Stimulated activated CD4-positive, alpha-beta T cell treated with anti-CD3 and anti-CD28 coated beads, Interleukin-1b, Interleukin-23, amount 100 ng/mL, for 24 hours (primary cell): ENCODE measurements at places on chromosomes 4 and X.

- no peak for DNase-seq
Measured at GRCh38 chr4:163590103-163590502, 95.6 kb downstream of the TMA16 start.

DNA sequence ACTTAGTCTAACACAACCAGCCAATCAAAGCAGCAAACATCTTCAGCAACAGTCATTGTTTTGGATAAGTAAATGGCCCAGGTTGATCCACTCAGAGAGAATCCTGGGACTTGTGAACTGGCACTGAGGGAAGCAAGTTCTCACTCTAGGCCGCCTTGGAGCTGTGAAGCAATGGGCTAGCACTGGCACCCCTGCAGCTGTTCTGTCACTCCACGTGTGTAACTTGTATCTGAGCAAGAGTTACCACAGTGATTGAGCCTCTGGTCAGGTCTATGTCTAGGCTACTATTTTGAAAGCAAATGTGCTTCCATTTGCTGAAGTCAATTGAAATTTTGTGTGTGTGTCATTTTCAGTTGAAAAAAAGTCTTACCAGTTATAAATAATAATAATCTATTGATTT is 57.2 kb upstream of the HS3ST1 start:
- DNase-seq, result no peak

GRCh38 chrX:20060961-20061748 is 55.6 kb downstream of the MAP7D2 start:
- DNase-seq, result no peak

- DNase-seq, result no peak
Measured at GRCh38 chr4:94926936-94927335, 169.2 kb downstream of the BMPR1B start.

DNA sequence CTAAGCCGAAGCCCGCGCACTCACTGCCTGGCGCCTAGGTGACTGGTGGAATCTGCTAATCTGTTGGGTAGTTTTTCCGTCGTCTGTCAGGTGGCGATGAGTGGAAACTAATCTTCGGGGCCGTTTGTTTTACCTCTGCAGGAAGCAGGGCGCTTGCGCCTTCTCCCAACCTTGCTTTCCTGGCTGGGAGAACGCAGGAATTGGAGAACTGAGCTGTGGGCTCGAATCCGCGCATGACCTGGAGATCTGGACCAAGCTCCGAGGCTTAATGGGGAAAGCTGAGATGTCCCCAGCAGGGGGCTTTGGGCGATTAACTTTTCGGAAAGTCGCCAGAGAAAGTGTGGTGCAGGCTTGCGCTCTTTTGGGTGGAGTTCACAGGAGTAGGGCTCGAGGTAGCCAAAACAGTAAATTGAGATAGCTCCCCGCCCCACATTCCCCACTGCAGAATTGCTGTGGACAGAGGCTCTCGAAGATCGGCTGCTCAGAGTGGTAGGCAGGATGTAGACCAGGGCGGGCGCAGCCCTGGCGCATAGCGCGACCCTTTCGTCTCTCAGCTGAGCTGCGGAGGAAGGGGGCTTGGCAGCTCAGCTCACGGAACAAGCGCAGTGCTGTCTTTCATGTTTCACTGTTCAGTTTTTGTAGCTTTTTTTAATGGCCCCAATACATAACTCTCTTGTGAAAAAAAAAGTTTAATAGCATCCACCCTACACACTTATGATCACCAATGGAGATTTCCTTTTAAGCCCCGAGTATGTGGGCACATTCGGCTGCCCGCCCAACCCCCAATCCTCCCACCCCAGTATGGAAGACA is 2.7 kb upstream of the FGF5 start:
- DNase-seq, result no peak

DNA sequence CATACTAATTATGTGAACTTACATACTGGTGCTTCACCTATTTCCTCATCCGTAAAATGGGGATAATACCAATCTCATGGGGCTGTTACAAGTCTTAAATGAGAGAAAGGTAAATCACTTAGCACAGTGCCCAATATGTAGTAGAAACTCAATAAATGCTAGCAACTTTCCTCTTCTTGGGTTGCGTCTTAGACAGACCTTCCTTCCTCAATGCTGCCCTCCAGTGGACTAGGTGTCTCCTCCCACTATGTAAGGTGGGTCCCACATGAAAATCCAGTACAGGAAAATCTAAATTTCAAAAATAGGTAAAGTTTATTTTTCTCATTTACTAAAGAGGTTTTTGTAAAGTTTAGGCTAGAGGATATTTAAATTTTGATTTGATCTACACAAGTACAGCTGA is 20.6 kb downstream of the ZDHHC9 start:
- DNase-seq, result peak; percentile 17

DNA sequence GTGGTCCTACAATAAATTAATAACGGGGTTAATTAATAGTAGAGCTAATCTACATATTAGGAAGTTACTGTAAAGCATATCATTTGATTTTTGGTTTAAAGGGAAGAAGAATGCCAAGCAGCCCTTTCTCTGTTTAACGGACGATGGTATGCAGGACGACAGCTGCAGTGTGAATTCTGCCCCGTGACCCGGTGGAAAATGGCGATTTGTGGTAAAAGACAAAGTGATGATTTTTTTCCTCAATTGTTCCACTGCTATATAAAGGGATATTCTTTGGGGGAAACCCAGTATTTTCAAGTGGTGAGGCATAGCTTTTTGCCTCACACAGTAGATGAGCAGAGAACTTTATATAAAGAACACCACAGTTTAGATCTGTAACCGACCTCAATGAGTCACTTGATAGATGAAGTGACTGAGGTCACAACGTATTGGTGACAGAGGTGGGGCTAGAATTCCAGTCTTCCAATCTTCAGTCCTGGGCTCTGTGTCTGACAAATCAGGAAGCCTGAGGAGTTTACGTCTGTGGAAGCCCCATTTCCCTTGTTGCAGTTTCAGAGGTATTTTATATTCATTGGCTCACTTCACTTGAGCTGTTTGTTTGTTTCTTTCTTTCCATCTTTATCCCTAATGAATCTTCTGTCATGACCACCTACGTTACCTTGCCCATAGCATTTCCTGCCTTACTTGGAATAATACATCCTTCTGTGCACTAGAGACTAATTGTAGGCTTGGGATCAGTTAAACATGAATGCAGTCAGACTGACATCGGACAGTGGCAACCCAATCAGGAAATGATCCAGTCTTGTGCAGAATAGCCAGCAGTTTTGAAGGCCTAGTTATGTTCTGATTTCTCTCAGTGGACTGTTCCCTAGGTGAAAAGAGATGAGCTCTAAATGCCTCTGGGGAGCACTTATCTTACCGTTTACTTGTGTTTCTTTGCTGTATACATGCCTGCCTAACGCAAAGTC is 30.1 kb downstream of the ZRSR2 start:
- DNase-seq, result no peak

GRCh38 chr4:147785129-147785528 is 53.2 kb downstream of the ARHGAP10 start:
- no peak for DNase-seq

- no peak for DNase-seq
Measured at GRCh38 chr4:82754513-82755165, 44.0 kb downstream of the SCD5 start.

GRCh38 chr4:144699565-144699964 is 53.6 kb downstream of the HHIP start:
- DNase-seq, result no peak

- DNase-seq, result no peak
Measured at GRCh38 chr4:124191329-124191728, 521.2 kb downstream of the ANKRD50 start.

- DNase-seq, result no peak
Measured at GRCh38 chr4:74400395-74400794, 35.5 kb downstream of the EREG start.

DNA sequence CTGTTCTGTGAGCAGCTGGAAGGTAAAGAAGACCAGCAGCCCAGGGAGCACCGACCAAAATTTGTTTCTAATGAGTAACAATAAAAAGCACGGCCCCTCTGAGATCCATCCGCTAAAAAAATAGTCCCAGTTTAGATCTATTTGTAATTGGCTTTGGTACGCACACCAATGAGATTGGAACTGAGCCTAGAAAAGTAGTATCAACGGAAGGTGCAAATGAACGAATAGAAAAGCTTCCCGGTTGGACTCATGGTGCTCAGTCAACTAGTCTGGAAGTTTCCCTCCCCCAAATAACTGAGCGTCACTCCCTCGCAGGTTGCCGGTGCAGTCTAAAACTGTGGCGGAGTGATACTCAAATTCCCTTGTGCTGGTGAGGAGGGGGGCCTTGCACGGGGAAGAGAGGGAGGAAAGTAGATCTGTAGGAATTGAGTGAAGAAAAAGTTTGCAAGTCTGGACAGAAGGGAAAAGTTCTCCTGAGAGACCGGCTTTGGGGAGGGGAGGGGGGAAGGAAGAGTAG is at the start of gene COL4A5:
COL4A5 (plus strand) TSS at position 413 of the 517 bp plus-strand sequence. CDS start 288 bp downstream, outside the sequence.
- no peak for DNase-seq

DNA sequence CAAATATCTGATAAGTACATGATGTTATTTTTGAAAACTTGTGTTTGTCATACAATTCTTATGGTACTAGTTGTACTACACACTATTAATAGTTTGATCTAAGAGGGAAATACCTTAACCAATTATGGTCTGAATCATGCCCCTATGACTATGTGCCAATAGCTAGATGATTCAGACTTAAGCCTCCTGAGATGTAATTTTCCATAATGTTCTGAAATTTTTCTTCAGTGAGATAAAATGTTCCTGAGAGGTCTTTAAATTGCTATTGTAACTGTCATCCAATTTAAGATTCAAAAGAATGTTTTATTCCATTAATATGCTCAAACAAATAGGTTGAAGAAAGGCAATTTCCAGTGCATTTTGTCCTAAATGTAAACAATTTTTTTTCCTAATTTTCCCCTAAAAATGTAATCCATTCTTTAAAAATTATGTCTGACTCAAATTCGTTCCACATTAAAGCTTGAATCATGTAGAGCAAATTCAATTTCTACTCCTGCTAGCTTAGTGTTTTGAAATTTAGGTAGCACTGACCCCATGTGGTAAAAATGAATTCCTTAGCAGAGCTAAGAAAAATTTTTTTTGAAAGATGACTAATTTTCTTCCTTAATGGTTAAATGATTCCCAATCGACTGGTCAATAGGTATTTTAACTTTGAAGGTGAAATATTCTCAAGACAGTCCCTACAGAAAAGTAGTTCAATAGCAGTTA is 49.1 kb downstream of the APOOL start:
- no peak for DNase-seq

DNA sequence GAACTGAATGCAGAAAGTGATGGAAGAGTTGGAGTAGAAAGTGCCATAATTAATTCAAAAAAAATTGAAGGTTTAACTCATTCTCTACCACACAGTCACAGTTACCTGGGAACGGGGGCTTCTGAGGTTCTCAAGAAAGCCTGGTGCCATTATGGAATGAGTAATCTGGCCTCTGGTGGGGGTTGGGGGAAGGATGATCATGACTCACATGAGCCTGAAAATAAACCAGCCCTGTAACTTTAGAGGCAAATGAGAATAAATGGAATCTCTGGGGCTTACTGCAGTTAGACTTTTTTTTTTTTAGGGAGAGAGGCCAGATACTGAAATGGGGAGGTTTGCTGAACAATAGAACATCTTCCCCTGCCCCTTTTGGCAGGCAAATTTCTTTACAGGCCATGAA is 55.3 kb downstream of the SOD3 start:
- DNase-seq, result no peak

DNA sequence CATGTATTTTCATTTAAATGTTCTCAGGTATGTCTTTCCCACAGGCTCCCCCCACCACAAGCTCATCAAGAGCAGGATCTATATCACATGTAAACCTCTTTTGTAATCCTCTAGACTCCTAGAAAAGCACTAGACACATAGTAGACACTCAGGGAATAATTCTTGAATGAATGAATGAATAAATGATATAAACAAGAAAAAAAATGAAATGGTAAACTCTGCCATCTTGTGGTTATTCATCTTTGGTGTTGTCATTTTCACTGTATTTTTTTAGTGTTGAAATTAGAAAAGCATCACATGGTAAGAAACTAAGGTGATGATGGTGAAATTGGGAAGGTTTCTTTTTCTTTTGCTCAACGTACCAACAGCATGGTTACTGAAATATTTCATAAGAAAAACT is 34.2 kb upstream of the C1GALT1C1 start:
- DNase-seq, result no peak

GRCh38 chr4:158176108-158176507 is 3.3 kb upstream of the GASK1B start:
- DNase-seq, result no peak

DNA sequence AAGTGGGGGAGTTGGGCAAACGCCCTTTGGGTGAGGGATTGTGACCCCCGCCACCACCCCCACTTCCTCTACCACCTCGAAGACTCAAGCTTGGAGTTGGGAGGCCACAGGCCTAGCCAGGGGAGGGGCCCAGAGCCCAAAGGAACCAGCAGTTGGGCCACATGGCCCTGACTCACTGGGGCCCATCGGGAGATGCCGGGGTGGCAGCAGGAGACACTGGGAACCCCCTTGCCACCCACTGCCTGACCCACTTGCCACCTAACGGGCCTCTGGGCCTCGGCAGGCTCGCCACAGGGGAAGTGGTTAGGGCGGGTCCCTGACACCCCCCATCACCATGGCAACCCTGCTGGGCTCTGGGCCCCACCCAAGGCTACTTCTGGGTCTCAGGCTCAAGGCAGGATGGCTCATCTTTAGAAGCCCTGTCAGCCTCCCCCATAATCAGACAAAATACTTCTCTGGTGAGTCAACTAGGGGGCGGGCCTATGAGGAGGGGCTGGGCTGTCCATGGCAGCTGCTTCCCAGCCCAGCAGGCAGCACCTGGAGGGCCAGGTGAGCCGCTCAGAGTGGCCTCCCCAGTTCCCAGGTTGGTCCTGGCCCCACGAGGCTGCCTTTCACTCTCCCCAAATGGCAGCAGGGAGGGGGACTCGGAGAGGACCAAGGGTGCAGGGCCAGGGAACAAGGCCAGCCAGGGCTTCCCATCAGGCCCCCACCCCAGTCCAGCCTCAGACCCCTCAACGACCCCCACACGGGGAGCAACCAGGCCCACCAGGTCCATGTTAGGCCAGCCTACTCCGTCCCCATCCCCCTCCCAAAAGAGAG is 5.6 kb downstream of the FLNA start:
- DNase-seq, result peak; percentile 77

- no peak for DNase-seq
Measured at GRCh38 chr4:187608001-187608421, 387.6 kb upstream of the ZFP42 start.
